ENCODE measurements at places on chromosomes 4 and X.

GRCh38 chr4:165210566-165210965 is 3.2 kb downstream of the KLHL2 start:
- no peak for DNase-seq

DNA sequence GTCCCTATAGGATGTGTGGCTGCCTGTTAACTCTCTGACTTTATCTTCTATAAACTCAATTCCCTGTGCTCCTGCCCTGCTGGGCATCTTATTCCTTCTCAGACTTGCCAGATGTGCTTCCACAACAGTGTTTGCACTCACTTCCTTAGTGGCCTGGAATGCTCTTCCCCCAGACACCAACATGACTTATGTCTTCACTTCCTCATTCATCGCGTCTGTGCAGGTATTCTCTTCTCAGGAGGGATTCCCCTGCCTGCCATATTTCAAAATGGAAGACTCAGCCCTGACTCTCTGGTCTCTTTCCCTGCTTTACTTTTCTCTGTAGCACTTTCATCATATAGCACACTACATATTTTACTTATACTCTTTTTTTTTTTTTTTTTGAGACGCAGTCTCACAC is 344.0 kb downstream of the CENPC start:
- DNase-seq = no peak

DNA sequence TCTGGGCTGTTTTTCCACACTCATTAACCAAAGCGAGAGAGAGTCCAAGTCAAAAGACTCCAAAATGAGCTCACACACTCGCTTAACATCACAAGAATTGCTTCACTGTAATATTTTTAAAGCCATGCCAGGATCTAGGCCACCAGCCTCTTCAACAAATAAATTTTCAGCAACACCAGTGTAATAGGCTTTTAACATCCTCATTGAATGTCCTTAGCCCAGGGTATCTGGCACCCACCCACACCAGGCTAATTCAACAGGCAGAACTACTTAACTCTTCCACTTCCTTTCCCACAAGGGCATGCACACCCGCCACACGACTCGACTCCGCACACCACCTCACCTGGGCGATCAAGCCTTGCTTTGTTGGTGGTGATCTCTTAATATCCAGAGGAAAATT is 34.2 kb downstream of the FAT1 start:
- no peak for DNase-seq

- no peak for DNase-seq
Observed at GRCh38 chr4:109266236-109266635, 36.2 kb downstream of the COL25A1 start.

DNA sequence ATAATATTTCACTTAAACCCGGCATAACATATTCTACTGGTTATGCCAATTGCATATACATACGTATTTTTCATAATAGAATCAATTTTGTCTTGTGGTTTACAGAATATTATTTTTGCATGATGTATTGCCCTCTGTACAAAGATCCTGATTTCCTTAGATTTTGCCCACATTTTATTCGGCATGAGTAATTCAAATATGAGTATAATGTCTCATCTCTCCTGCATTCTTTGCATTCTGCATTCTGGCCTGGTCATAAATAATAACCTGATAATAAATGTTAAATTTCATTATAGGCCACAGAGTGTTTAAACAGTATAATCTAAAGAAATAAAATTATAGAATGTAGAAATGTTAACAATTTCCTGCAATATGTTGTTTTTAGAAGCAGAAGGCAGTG is 205.3 kb downstream of the TLL1 start:
- no peak for DNase-seq

GRCh38 chr4:147689067-147689466 is 5.1 kb upstream of the PRMT9 start:
- DNase-seq = no peak

DNA sequence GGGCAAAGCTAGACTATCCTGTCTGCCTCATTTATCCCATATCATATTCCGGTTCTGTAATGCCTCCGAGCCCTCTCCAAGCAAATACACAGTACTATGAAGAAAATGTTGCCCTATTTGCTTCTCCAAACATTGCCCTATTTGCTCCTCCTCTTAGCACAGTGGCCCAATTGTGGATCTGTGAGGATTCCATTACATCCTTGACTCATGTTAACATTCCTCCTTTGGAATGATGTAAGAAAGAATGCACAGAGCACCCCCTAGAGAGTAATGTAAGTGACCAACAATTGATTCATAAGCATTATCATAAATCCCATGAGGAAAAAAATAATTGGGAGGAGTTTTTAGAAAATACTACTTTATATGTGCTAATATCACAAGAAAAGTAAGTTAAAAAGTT is 11.3 kb upstream of the BTC start:
- DNase-seq = no peak

DNA sequence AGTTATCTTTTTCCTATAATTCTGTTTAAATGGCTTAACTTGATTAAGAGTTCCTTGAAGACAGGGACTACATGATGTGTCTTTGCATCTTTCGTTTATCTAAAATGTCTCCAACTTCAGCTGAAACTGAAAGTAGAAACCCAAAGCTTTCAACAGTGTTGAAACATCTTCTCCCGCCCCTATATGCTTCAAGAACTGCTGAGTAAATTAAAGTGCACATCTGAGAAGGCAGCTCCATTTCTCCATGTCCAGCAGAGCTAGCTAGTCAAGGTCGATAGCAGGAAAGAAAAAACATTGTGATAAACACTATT is 185.7 kb upstream of the TBL1X start:
- DNase-seq = no peak

GRCh38 chrX:39935411-39936064 is 162.2 kb downstream of the BCOR start:
- DNase-seq = no peak

- no peak for DNase-seq
Observed at GRCh38 chr4:105135785-105136184, 10.9 kb upstream of the TET2 start.

GRCh38 chrX:10574663-10575062 is 45.7 kb downstream of the MID1 start:
- no peak for DNase-seq

- DNase-seq = no peak
Observed at GRCh38 chr4:41934514-41934900, 722 bp upstream of the TMEM33 start.

GRCh38 chr4:139658185-139658584 is 7.4 kb upstream of the MGST2 start:
- no peak for DNase-seq

- DNase-seq = no peak
Observed at GRCh38 chr4:124768596-124769365, 56.2 kb upstream of the ANKRD50 start.

DNA sequence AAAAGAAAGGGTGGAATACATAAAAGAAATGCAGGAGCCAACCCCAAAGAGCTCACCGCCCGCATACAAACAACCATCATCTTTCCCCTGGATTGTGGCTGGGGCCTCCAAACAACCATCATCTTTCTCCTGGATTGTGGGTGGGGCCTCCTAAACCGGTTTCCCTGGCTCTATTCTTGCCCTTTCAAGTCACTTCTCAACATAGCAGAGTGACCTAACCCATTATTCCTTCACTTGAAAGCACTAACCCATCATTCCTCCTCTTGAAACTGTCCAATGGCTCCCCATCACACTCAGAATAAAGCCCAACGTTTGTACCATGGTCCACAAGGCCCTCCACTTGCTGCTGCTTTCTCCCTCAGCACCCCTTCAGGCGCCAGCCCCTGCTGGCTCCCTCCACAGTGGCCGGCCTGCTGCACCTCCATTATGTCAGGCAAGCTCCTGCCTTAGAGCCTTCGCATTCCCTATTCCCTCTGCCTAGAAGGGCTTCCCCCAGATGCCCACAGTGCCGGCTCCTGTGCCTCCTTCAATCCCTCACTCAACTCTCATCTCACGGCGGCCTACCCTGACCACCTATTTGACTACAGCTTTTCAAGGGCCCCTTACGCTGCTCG is 24.1 kb downstream of the SMIM43 start:
- no peak for DNase-seq

- no peak for DNase-seq
Observed at GRCh38 chr4:159395693-159396092, 292.8 kb downstream of the RAPGEF2 start.
